ENCODE measurements at places on chromosomes 1 and 21.
A peak's percentile ranks its signal among the peaks of the same experiment; 100 is the strongest.

GRCh38 chr1:203569490-203570318 is 56.9 kb upstream of the ATP2B4 start:
- DNase-seq, result no peak

DNA sequence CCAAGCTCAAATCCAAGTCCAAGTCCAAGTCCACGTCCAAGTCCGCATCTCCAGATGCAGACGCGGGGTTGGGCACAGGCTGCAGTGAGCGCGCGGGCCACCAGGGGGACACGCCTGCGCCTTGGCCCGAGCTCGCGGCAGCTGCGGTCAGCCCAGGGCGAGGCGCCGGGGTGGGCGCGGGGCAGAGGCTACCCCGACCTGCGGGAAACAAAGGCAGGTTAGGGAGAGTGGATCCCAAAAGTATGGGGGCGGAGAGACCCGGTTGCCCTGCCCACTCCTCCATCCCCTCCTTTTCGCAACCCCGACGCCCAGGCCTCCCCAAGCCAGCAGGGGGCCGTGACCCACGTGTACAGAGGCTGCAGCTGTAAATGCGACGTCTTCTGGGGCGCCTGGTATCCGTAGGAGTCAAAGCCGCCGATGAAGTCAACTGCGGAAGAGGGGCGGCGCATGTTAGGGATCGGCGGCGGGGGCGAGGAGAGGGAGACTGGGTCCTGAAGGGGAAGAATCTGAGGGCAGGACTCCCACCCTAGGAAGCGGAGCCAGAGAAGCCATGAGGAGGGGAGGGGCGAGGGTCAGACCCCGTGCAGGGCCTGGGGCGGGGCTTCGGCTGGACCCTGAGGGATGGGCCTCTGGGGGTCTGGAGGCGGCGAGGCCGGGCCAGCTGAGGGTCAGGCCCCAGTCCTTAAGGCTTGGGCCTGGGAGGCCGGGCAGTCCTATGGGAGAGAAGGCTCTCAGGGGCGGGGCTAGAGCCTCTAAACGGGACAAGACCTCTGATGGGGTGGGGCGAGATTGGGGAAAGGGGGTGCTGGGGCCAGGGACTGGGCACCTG is 58.0 kb downstream of the NKAIN1 start:
- DNase-seq, result peak; percentile 44

GRCh38 chr1:113036639-113037321 is 36.2 kb upstream of the LRIG2 start:
- DNase-seq, result no peak

DNA sequence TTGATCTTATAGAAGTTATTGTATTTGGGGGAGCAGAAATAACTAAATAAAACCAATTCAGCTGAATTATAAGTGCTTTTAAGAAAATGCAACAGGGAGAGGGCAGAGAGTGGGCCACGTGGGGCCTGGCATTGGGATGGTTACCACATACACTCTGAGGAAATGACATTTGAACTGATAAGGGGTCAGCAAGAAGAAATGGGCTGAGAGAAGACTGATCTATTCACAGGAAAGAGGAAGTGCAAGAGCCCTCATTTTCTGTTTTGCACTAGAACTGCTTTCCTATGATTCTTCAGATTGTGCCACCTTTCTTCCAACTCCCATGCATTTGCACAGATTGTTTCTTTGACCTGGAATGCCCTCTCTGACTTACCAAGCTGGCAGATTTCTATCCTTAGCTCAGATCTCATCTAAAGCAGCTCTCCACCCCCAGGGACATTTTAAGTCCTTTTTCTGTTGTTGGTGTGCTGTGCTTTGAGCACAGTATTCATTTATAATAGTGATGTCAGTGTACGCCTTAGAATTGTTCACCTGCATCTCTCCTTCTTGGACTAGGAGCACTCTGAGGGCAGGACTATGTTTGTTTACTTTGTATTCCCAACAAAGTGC is 115.9 kb downstream of the FGGY start:
- no peak for DNase-seq

DNA sequence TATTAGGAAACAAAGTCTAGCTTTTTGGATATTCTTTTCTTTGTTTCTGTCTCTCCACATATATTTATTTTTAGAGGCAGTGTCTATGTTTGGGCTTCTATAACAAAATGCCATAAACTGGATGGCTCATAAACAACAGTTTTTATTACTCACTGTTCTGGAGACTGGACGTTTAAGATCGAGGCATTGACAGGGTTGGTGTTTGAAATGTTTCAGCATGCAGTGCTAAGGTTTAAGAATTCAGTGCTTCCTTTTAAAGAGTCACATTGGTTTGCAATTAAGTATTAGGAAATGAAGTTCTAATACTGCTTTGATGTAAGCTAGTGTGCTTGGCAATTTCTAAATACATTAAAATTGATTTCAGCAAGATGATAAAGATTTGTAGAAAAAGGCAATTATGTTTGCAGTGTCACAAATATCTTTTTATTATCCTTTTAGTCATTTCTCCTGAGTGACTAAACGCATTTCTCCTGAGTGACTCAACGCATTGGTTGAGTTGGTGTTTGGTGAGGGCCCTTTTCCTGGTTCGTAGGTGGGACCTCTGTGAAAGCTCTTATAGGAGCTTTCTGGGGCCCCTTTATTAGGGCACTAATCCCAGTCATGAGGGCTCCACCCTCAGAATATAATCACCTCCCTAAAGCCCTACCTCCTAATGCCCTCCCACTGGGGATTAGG is 317.0 kb downstream of the USP25 start:
- DNase-seq, result no peak

DNA sequence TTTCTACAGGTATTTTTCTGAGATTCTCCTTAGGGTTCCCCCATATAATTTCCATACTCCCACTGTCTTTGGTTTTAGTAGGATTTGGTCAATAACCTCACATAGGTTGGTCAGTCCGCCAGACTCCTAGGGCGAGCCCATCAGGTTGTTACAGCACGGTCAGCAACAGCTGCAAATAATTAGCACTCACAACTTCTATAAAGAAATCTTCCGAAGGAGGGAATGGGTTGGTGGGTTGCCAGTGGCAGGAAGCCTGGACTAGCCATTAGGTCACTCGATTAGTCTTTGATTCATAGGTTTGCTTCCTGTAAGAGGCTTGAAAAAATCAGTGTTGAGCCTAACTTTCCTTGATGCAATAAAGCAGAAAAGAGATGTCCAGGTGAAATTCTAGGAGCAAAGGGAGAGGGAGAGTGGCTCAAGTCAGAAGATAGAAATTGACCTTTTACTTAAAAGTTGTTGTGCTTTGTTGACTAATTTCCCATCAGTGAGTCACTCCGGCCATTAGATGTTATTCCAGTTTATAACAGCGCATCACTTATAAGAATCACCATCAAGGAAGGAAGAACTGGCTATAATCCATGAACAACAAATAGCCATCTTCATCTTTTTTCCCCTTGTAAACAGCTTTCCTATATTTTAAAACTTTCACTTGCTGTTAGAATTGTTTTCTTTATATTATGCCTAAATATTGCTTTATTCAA is 88.3 kb downstream of the TPR start:
- no peak for DNase-seq

- no peak for DNase-seq
These were observed 100.4 kb downstream of the PSMG1 start for GRCh38 chr21:39082656-39083376.

DNA sequence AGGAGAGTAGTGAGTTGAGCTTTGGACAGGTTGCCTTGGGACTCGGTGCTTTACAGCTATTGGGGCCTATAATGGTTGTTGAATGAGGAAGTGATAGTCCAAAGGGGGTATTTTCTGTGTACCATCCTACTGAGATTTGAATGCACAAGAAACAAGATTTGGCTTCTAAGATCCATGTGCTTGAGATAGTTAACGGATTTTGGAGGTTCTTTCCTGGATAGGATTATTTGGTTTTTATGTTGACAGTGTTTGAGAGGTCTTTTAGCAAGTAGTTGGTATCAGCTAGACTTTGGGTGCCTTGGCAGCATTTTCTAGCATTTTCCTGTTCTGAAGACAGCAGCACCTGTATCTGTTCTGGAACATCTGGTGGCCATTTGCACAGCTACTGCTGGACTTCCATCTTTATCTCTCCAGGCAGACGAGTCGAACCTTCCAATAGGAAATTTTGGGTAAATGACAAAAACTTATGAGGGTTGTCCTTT is 3.6 kb upstream of the SCAF4 start:
- DNase-seq, result no peak

DNA sequence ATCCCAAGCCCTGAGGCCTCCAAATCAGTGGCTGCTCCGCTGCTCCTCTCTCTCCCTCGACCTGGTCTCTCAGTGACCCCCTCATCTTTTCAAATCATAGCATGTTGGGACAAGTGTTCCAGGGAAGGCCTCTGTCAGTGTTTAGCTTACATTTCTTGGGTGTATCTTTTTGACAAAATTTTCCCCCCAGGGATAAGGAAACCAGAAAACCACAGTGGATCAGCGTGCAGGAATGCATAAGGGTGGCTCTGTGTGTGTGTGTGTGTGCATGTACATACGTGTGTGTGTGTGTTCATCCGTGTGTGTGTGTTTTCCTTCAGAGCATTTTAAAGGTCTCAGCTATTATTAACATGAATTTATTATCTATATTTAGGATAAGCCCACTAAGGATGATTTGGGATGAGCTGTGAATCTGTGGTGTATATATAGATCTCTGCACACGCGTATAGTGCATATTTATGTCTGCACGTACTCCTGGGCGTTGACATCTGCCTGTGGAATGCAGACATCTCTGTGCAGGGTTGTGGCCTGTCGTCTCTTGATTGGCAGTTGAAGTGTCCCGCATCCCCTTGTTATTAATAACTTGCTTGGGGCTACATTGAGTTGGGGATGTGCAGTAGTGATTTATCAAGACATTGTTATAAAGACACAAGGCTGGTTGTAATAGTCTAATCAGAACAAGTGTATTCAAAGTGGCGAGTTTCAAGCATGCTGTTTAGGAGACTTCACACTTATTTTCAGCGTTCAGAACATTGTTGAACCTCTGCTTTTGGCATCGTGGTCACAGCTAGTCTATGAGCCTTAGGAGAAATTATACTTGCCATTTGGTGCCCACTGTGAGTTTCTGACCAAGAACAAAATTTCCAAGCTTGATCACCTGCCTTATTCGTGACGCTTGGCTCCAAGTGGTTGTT is 55.6 kb downstream of the GALNT2 start:
- DNase-seq, result no peak

DNA sequence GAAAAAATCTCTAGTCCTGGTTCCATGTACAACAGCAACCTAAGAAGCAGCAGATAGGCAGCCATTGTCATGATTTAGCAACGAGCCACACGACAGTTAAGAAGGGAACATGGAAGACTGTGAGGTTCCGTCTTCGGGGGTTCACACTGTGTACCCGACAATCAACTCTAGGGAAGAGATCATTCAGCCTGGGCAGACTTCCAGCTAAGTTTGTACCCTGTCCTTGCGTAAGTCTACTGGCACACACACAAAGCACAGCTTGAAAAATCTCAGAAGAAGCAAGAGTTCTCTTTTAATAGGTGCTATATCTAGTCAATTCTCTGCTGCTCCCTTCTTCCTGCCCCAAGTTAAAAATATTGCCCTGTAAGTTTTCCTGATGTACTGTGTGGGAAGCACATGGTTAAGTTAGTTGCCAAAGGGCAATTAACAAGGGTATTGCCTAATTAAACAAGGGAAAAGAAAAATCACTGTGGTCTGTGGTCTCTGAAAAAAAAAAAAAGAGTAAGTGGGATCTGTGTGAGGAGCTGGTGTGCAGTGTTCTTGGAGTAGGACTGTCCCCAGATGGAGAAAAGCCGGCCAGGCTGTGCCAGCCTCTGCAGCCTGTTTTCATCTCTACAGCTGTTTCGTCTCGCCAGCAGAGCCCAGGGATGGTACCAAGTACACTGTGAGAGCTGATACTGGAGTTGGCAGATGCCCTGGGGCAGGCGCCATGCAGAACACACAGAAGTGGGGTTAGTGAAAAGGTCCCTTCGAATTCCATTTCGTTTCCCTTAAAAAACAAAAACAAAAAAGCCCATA is 6.4 kb upstream of the MYBPHL start:
- DNase-seq, result no peak

DNA sequence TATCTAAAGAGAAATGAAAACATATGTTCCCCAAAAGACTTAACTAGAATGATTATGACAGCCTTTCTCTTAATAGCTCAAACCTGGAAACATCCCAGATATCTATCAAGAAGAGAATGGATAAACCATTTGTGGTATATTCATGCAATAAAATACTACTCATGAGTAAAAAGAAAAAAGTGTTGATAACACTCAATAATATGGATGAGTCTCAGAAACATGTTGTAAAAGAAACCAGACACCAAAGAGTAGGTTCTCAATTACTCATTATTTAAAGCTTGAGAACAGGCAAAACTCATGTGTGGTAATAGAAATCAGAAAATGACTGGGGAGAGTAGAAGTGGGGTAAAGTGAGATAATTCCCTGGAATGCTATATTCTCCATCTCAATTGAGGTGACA is 154.1 kb downstream of the PHTF1 start:
- DNase-seq, result no peak

DNA sequence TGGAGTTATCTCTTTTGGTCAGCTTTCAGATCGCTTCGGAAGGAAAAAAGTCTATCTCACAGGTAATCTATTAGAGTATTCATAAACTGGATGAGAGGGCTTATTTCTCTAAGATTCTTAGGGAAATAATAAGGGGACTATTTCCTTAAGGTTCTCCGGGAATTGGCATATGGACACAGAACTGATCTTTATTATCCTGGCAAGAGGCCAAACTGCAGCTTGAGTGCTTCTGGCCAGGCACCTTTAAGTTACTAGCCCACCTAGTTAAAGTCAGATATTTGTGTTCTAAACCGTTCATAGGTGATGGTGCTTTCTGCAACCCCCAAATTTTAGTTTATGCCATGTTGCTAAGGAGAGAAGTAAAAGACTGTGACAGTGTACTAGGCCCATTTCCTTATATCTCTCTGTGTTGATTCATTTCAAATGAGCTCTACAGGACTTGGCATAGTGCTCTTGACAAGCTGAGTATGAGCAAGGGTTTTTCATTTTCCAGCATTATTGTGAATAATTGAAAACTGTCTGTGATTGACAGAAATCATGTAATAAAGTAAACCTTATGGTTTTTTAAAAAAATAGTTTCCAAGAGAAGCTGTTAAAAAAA is 43.4 kb downstream of the SLC22A15 start:
- no peak for DNase-seq

DNA sequence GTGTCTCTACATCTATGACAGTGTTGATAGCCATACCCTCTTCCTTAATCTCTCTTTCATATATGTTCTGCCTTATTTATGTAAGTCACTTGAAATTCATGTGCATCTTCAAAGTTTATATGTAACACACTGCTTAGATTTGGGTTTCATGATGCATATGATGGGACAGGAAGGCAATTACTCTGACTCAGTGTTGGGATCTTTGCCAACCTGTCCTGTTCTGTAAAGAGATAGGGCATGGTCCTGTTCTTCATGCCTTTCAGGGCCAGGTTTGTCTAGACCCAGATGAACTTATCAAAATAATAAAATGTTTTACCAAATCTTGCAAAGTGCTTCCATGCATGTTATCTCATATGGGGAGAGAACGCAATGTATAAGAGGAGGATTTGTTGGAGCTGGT is 69.5 kb downstream of the TMPRSS15 start:
- DNase-seq, result no peak
